ENCODE measurements at places on chromosomes 2 and 18. TPM values are rescaled to one million over a fixed set of nuclear protein-coding genes. Genes with fewer than 3 reads are reported as not detected.

The TRIM43 gene
- not detected for total RNA-seq

The C2orf15 gene
- not detected for total RNA-seq

The UNC80 gene
- 0.22 TPM for total RNA-seq

The CLIP4 gene
- total RNA-seq = 85.6 TPM

The CRACDL gene
- total RNA-seq = 12.4 TPM

The B3GNT7 gene
- total RNA-seq = 4.2 TPM

The CFC1 gene
- not detected for total RNA-seq

The SLC9A4 gene
- not detected for total RNA-seq

The CHCHD5 gene
- total RNA-seq = 21.2 TPM

The SAG gene
- not detected for total RNA-seq

The SCN2A gene
- total RNA-seq = 1.9 TPM

The HOXD13 gene
- total RNA-seq = not detected

The KIDINS220 gene
- total RNA-seq = 91.6 TPM

The FEV gene
- not detected for total RNA-seq

The IL36A gene
- not detected for total RNA-seq

The ITPRIPL1 gene
- total RNA-seq = 2.8 TPM

The ZFAND2B gene
- 40.8 TPM for total RNA-seq

The PLGLB1 gene
- 8.9 TPM for total RNA-seq

The PARD3B gene
- 100 TPM for total RNA-seq

The CD28 gene
- total RNA-seq = 3.4 TPM

The CDK15 gene
- 2.3 TPM for total RNA-seq

The WDR35 gene
- total RNA-seq = 16.4 TPM

The LBX2 gene
- 0.53 TPM for total RNA-seq

The RSAD2 gene
- 7.5 TPM for total RNA-seq

The EFR3B gene
- total RNA-seq = 13.2 TPM

The GREB1 gene
- total RNA-seq = 6.5 TPM

The CPO gene
- 0.89 TPM for total RNA-seq

The SLC38A11 gene
- total RNA-seq = 1.2 TPM

The AMER3 gene
- not detected for total RNA-seq

The PKDCC gene
- total RNA-seq = 367 TPM

The NDUFB3 gene
- total RNA-seq = 49.6 TPM

The KCNG2 gene
- total RNA-seq = 0.22 TPM

The SLC5A7 gene
- not detected for total RNA-seq

The PSMA8 gene
- not detected for total RNA-seq

The SALL3 gene
- 0.09 TPM for total RNA-seq

The ICOS gene
- not detected for total RNA-seq

The SIGLEC15 gene
- 0.31 TPM for total RNA-seq

The CCT7 gene
- total RNA-seq = 194 TPM

The SDC1 gene
- 0.98 TPM for total RNA-seq

The TMEM131 gene
- total RNA-seq = 43.2 TPM

The CCDC74A gene
- total RNA-seq = 12.8 TPM
